ENCODE measurements at places on chromosomes 5 and 9.
A peak's percentile ranks its signal among the peaks of the same experiment; 100 is the strongest.

DNA sequence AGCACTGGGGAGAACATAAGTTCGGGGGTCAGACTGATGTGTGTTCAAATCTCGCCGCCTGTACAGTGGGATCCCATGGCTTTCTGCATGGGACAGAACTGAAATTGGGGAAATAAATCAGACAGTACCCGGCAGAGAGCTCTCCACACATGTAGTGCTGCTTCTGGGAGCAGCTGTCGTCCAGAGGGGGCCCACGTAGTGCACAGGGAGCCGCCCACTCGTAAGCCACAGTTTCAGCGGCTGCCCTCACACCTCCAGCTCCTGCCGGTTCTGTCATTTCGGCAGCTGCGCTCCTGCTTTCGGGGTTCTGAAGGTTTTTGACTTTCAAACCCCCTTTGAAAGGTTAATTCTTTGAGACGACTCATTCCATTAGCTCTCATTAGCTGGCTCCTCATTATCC is 83.1 kb downstream of the OLFM1 start:
- DNase-seq = no peak

DNA sequence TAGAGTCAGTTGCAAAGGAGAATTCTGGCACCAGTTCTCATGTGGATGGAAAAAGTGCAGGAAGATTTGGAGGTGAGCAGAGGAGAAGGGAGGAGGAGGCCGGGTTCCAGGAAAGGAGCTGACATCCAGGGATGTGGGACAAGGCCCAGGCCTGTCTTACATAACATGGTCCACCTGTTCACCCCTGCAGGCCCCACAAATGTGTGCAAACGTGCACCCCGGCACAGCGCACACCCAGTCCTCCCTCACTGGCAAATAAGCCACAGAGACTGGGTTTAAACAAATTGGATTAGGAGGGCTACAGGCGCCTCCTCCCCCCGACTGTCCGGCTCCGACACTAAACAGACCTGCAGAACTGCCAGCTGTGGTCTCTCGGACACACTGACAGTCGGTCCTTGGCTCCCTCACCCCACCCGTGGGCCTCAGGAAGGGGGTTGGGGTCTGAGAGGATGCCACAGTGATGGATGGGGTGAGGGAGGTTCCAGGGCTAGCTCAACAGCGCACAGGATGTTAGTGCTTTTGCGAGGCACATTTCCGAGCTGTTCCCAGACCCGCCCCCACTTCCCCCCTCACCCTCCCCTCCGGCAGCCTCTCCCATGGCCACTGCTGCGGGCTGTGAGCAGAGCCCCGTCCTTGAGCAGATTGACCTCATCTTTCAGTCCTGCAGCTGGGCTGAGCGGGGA is 43.4 kb upstream of the IL17B start:
- DNase-seq = no peak

GRCh38 chr5:78610636-78611035 is 37.9 kb downstream of the LHFPL2 start:
- no peak for DNase-seq

- no peak for DNase-seq
Measured at GRCh38 chr5:96856371-96856770, 19.9 kb upstream of the ERAP2 start.

DNA sequence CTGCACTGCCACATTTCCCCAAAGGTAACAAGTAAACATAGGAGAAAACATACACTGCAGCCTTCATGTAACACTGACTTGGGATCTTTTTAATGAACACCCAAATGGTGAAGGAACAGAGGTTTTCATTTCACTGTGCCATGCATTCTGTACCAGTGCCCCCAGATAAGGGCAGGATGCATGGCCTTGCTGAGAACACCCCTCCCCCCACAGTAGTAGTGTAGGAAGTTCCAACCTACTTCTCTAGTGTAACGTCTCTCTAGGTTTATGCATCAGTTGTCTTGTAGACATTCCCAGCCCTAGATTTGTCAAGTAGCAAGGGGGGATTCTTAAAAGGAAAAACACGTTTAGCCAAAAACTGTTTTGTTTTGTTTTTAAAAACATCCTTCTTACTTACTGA is 29.9 kb downstream of the MAP3K1 start:
- no peak for DNase-seq

DNA sequence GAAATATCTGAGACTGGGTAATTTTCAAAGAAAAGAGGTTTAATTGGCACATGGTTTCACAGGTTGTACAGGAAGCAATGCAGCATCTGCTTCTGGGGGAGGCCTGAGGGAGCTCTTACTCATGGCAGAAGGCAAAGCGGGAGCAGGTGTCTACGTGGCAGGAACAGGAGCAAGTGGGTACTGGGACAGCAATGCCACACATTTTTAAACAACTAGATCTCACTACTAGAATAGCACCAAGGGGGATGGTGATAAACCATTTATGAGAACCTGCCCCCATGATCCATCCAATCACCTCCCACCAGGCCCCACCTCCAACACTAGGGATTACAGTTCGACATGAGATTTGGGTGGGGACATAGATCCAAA is 47.6 kb upstream of the HOMER1 start:
- no peak for DNase-seq

GRCh38 chr5:1926071-1926440 is 43.3 kb upstream of the IRX4 start:
- DNase-seq = no peak

DNA sequence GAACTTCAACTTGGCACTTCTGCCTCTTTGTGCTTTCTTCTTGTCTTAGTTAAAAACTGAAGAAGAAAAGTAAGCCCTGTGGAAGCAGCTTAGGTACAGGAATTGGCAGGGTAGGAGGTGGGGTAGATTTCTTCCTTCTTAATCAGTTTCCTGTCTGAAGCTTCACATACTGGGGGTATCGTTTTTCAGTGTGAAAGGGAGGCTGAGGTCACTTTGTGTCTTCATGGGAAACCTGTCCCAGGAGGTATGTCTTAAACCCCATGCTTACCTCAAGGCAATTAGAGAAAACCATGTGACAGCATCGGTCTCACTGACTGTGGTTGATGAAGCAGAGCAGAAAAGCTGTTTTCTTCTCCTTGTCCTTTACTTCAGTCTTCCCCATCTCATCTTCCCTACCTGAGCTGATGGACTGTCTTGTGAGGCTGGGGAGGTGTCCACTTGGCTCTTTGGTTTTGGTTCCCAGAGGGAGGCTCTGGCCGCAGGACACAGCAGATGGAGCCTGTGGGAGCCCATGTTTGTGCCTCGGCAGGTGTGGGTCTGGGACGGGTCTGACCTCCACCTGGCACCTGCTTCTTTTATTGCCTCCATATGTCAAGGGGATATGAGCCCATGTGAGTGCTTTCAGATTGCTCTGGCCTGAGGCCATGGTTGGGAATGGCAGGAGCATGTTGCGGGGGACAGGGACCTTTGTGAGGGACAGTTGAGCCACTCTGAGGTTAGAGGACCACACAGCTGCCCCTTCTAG is 47.0 kb downstream of the SH3GL2 start:
- no peak for DNase-seq

DNA sequence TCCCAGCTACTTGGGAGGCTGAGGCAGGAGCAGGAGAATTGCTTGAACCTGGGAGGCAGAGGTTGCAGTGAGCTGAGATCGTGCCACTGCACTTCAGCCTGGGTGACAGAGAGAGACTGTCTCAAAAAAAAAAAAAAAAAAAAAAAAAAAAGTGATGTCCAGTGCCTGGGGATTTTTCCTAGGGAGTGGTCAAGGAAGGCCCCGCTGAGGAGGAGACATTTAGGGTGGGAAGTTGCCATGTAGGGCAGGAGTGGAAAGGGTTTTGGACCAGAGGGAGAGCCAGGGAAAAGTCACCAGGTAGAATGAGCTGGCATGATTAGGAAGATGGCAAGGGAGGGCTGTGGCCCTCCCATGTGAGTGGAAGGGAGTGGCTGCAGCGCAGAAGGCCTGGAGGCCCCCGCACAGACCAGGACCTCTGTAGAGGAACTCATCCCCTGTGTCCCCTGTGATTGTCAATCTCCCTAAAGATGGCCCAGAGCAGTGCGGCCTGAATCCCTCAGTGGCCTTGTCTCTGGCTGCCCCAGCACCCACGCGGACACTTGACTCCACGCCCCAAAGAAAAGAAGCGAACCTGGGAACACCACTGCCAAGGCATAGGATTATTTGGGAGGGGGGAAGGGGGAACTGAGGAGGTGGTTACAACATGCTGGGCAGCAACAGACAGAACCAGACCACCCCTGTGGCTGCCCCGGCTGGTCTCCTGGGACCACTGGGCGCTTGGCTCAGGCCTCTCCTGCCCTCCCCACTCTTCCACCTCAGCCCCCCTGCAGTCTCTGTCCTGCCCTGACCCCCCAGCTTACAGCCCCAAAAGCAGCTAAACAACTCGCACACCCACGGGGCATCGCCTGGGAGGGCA is 2.6 kb upstream of the SQSTM1 start:
- DNase-seq = no peak

- DNase-seq = peak; percentile 20
Measured at GRCh38 chr5:112186401-112186990, 232.6 kb downstream of the EPB41L4A start.

DNA sequence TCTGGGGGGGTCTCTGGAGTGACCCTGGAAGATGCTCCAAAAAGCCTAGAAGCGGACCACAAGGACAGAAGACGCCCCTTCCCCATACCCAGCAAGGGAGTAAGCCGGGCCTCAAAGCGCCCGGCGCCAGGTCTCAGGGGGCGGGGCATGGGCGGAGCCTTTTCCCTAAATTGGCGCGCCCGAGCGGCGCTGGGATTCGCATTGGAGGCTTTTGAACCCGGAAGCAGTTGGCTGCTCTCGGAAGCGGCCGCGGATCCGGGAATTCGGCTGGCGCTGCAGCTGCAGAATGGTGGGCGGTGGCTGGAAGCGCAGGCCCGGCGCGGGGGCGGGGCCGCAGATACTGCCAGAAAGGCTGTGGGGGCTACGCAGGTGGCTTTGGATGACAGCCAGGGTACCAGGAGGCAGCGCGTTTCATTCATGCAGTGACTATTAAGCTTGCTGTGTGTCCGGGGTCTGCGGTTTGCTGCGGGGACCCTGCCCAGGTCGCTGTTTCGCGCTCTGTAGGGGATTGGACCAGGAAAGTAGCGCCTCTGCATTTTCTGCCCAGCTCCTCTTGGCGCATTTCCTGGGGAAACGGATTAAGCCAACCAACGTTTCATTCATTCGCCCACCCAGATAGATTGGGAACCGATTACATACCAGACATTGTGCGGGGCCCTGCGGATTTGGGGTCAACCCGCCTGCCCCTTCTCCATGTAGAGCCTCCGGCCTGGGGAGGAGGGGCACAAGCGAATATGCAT is 83.0 kb upstream of the FREM1 start:
- DNase-seq = peak; percentile 12

DNA sequence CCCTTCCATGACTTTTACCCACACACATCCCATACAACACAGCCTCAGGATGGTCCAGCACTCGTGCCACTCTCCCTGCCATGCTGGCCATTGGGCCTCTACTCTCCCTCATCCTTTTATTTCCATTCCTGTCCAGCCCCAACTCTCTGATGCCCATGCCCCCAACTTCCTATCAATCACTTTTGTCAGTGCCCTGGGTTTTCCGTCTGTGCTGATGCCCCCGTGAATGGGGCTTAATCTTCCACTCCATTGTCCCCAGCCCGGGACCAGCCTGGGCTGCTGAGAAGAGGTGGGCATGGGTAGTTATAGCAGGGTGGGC is 12.6 kb upstream of the ACSL6 start:
- DNase-seq = no peak

DNA sequence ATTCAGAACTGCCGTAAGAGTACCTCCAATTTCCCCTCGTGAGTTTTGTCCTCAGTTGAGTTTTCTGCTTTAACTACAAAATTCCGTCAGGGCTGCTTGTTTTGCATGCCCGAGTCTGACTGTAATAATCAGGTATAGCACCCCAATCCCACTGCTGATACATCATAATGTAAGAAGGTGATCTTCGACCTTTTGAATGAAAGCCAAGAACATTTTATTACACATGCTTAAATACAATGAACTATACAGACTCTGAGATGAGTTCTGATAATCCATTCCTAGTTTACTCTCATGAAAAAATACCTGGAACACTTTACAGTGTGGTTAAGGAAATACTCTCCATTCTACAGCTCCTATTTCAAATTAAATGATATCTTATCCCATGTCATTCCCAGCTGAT is 49.2 kb upstream of the TSLP start:
- no peak for DNase-seq

DNA sequence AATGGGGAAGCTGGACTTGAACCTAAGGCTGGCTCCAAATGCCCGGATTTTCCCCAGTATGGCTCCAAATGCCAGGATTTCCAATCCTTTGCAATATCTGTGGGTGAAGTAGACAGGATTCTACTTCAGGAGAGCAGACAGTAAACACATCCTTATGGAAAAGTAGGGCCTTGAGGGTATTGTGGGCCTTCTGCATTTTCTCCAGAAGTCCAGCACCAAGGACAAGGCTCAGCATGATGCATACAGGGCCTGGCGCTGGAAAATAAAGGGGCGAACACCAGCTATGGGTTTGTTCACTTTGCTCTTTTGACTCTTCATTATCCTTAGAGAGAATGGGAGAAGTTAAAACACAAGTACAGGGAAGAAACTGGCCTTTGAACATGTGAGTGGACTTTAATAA is 347.5 kb downstream of the SEMA5A start:
- DNase-seq = no peak

DNA sequence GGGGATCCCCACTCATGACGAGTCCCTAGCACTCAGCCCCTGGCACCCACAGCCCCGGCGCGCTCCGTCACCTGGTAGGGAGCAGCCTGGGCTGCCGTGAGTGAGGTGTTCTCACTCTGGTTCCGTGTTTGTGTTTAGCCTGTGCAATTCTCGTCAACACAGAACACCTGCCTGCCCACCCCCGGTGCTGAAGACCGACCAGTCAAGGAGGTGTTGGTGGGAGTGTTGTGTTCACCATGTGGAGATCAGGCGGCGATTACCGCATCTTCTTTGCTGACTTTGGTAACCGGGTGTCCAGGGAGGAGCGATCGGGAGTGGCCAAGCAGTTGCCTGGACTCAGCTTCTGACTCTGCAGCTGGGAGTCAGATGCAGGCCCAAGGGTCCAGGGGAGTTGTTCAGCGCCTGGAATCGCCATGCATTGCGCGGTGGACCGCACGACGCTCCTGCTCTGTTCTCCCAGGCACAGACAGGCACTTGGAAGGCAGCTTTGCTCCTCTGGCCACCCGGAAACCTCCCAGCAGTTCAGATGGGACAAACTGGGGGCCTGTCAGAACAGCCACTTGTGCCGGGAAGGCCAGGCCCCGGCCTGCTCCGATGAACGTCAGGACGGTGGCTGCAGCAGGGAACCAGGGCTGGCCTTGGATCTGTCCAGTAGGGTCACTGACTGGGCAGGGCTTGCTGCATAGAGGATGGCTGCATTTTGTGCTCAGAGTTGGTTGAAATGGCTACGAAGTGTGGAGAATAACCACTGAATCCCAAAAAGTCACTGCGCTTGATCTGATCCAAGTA is 28.2 kb downstream of the EXOC3 start:
- no peak for DNase-seq

DNA sequence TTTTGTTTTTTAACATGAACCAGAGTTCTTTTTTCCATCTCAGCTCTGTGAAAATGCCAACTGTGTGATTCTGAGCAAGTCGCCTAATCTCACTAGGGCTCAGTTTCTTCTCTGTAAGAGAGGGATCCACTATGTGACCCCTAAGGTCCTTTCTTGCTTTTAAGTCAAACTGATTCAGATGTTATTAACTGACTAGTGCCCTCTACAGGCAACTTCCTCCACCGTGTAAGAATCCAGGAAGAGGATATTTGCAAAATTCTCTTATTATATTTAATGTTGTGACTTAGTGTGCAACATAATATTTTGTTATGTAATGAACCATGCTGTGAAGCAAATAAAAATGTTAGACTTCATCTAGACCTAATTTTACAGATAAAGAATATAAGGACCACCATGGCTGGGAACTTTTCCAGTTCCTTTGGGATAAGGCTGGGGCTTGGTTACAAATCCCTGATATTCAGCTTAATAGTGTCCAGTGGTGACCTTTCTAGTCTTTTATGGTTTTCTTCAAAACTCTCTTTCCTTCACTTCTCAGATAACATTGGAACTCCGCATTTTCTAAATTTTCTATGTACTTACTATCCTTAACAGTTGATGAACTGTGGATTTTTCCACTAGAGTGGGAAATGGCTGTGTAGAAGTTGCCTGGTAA is 244.7 kb downstream of the PIK3R1 start:
- no peak for DNase-seq

Measured in NCI-H226 (cell line).